DND-41 (cell line): ENCODE measurements at places on chromosomes 6 and 20.

- DNase-seq, result no peak
These were observed 82.2 kb upstream of the FOXP4 start for GRCh38 chr6:41464019-41464418.

GRCh38 chr6:35330541-35331119 lies 11.7 kb upstream of the PPARD start:
- DNase-seq, result no peak

GRCh38 chr20:59603781-59604541 lies at the start of gene PHACTR3:
Gene PHACTR3 (plus strand): TSS chr20:59604540. CDS start chr20:59605015, 475 bp downstream.
- DNase-seq, result no peak

GRCh38 chr6:7126754-7127153 lies 19.0 kb downstream of the RREB1 start:
- no peak for DNase-seq

DNA sequence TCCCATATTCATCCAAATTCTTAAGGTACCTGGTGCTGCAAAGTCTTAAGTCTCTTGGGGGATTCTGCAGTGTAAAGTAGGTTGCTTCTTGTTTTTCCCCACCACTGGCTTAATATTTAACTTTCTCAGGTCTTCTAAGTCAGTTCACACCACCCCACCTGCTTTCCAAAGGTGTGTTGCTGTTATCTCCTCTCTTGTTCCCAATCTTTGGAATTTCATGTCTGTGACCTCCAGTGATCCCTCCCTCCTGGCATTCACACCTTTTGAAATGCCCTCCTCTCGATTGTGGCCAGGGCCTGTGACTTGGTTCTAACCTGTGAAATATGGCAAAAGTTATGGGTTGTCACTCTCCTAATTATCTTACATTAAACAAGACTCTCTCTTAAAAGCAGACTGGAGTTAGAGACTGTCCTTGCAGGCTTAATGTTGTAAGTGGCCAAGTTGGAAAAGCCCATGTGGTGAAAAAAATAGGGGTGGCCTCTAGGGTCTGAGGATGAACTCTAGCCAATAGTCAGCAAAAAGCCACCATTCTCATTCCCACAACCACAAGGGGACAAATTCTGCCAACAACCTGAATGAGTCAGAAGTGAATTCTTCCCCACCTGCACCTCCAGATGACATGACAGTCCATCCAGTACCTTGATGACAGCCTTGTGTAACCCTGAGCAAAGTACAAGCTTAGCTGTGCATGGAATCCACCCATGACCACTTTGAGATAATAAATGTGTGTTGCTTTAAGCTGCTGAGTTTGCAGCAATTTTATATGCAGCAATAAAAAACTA lies 45.1 kb downstream of the ADGRF1 start:
- DNase-seq, result no peak

- no peak for DNase-seq
These were observed 29.7 kb upstream of the APCDD1L start for GRCh38 chr20:58544891-58545290.

GRCh38 chr6:33856031-33856590 lies 52.3 kb upstream of the MLN start:
- no peak for DNase-seq

DNA sequence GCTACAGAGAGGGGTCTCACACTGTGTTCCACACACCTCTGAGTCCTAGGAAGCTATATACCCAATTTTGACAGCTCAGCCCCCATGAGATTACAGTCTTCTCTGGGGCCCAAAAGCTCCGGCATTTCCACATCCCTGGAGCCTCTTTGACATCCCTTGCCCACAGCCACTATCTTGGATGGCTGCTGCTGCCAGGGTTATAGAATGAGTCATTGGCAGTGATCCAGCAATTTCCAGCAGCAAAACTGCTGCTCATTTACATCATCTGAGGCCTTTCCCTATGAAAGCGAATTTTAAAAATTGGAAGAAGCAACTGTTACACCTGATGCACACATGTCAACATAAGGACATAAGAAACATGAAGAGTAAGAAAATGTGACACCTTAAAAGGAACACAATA lies 590.7 kb downstream of the MEI4 start:
- no peak for DNase-seq

DNA sequence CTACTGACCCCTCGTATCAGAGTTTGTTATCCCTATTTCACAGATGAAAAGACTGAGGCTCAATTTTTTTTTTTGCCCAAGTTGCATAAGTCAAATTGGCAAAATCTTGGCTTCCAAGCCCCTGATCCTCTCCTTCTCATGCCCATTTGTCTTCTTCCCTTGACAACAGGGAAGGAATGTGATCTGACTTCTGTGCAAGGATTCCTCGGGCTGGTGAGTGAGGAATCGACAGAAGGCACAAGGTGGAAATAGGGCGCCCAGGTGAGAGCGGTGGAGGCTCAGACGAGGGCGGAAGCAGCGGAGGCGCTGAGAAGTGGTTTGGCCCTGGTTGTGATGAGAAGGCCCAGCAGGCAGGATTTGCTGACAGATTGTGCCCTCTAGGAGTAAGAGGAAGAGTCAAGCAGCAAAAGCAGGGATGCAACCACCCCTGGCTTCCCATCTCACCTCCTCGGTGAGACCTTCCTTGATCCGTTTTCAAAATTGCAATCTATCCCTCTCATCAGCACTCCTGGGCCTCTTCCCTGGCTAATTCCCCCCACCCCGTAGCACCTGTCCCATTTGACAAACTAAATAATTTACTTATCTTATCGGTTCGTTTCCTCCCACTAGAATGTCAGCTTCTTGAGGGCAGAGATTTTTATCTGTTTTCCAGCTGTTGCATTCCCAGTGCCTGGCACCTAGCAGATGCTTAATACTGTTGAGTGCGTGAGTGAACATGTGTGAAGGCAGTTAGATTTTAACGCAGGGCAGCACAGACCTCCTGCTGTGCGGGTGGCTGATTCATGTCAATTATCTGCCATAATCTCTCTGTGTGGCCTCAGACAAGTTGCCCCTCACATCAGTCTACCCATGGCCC lies 3.7 kb upstream of the SIRPA start:
- no peak for DNase-seq

DNA sequence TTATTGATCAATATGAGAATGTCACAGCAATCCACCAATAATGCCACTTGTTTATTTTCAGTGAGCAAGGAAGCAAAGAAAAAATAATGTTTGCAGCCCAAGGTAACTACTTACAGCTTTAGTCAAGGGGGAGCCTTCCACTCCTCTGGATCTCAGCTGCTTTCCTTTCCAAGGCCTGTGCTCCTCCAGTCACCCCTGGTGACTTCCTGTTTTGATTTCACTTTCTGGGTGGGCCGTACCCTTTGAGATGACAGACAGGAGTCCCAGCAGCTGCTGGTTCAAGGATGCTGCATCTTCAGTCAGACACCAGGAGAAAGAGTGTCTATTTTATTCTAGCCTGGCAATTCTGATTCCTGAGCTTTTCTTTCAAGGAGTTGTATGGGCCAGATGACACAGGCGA lies 5.6 kb upstream of the VNN2 start:
- peak; percentile 57 for DNase-seq

GRCh38 chr6:21942897-21943296 lies 349.3 kb downstream of the SOX4 start:
- no peak for DNase-seq

DNA sequence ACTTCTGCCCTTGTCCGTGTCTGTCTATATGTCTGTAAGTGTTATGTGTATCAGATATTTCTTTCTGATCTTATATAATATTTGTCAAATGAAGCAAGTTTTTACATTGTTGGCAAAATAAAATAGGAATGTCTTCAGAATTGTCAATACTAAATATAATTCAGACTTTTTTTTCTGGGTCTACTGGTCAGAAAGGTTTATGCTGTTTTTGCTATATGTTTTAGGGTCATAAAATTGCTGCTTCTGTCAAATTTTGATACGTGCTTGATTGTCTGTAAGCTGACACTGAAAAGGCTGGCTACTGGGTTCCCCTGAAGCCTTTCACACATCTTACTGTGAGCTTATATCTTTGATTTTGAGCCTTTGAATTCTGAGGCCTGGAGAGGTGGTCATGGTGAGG lies 20.1 kb downstream of the LGSN start:
- DNase-seq, result no peak

GRCh38 chr6:147633191-147633590 lies 124.7 kb downstream of the SAMD5 start:
- DNase-seq, result no peak

DNA sequence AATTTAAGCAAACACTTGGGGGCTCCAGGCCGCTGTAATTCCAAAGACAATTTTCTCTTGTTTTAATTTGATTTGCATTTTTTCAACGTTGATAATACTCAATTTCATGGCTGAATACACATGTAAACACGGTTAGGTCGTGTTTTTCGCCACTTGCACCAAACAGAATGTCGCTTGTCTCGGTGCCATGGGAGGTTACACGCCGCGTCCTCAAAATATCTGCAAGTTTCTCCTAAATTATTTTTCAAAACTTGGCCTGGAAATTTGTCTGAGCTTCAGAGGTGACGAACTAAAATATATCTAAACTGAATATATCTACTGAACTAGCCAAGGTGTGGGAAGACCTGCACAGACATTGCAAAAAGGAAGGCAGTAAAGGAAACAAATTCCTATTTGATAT lies 15.0 kb downstream of the FOXA2 start:
- no peak for DNase-seq

DNA sequence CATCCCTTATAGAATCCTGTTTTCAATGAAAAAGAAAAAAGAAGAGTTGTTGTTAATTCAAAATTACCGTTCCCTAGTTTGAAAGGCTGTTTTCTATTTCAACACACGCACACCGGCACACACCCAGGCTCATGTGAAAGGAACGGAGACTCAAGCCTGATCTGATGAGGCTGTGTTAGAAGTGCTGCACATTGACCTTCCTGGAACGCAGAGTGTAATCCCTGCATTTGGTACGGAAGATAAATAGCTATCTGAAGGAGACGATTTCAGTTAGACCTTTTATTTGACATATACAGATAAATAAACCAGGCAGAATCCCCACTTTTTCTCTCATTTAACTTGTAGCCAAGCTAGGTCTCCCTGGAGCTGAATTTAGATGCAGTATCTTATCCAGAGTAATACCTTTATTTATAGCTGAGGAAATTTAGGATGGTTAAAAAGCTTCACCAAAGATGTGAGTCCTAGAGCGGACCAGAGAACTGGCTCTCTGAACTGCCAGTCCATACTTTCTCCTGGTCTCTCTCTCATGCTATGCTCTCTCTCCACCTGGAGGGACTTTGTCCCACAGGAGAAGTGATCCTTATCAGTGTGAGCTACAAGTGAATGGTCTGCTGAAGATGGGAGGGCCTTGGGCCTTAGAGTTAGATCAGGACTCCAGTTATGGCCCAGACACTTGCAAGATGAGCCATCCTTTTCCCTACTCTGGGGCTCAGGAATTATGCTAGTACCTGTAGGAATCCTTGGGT lies 30.6 kb downstream of the MAP3K4 start:
- no peak for DNase-seq

- DNase-seq, result no peak
These were observed 280.4 kb downstream of the UBE3D start for GRCh38 chr6:82785206-82785605.

GRCh38 chr6:108247965-108248536 lies 12.8 kb downstream of the SNX3 start:
- no peak for DNase-seq

DNA sequence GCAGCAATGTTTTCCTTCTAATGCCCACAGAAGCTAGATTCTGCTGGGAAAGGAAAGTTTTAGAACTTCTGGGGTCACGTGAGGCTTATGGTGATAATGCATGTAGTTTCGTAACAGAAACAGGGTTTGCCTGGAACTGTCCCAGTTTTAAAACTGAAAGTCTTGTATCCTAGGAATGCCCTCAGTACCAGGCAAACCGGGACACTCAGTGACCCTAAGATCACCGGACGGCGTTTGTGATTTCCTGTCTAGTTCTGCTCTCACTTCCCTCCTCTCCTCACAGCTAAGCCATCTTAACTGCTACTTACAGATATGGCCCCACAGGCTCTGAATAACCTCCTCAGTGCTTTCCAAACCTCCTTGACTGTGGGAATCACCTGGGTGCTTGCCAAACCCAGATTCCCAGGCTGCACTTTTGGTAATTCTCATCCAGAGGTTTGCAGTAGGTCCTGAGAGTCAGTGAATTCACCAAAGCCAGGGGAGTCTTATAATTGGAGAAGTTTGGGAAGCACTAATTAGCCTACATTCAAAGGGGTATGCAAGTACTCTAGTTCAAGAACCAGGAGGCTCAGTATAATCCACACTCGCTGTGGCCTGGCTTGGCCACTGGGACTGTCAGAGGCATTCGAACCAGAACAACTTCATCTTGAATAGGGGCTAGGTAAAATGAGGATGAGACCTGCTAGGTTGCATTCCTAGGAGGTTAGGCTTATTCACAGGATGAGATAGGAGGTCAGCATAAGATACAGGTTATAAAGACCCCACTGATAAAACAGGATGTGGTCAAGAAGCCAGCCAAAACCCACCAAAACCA lies 231.6 kb upstream of the MYLIP start:
- no peak for DNase-seq

GRCh38 chr6:152993431-152993830 lies 9.1 kb downstream of the MTRF1L start:
- no peak for DNase-seq

DNA sequence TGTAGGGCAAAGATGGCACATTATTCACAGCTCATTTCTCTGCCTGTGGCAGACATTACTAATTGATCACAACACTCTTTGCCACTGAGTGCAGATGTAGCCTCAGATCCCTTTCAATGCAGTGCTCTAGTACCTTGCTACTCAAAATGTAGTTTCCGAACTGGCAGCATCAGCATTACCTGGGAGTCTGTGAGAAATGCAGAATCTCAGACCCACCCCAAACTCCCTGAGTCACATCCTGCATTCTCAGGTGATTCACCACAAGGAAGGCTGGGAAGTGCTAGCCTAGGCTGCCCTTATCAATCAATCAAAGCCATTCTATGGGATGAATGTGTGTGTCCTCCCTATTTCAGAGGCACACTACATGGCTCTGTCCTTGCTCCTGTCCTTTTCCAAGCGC lies 58.5 kb downstream of the PCNA start:
- DNase-seq, result no peak

GRCh38 chr6:42041481-42042053 lies 8.8 kb upstream of the TAF8 start:
- no peak for DNase-seq

DNA sequence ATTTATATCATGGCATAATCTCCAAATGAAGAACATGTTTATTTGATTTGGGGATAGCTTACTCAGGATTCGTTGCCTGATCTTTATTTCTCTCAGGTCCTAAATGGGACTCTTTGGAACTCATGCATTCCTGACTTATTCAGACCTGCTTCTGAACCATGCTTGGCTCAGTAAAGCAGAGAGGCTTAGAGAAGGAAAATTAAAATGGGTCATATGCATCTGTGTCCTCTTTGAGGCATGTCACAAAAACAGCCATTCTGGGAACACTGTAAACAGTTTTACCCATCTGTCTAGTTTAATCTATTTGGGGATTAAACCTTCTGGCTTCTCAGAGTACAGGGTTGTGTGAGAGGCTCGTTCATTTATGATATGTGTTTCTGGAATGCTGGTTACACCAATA lies 1017.3 kb downstream of the KIF16B start:
- DNase-seq, result no peak

DNA sequence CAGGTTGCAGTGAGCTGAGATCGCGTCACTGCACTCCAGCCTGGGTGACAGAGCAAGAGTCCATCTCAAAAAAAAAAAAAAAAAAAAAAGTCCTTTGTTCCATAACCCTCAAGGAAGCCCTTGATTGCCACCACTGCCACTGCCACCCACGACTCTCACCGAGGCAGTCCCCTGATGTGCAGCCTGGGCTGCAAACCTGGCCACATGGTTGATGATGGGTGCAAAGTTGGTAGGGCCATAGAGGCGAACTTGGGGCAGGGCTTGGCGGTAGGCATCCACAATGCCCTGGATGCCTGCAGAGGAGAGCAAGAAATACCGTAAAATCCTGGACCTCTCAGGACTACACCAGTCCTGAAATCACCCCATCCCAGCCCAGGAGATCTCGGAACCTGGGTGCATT lies 11.5 kb downstream of the SPAG4 start:
- DNase-seq, result no peak

GRCh38 chr6:36970892-36971842 lies 14.8 kb downstream of the MTCH1 start:
- DNase-seq, result no peak
